ENCODE measurements at places on chromosomes 1 and 21.

- DNase-seq, result no peak
Measured at GRCh38 chr1:181101581-181102226, 13.2 kb downstream of the IER5 start.

- no peak for DNase-seq
Measured at GRCh38 chr1:231940701-231941100, 314.1 kb downstream of the DISC1 start.

GRCh38 chr1:204398197-204399125 lies 13.2 kb downstream of the PPP1R15B start:
- DNase-seq, result no peak

GRCh38 chr1:207811920-207812720 lies 60.3 kb downstream of the CD46 start:
- peak; percentile 81 for DNase-seq

DNA sequence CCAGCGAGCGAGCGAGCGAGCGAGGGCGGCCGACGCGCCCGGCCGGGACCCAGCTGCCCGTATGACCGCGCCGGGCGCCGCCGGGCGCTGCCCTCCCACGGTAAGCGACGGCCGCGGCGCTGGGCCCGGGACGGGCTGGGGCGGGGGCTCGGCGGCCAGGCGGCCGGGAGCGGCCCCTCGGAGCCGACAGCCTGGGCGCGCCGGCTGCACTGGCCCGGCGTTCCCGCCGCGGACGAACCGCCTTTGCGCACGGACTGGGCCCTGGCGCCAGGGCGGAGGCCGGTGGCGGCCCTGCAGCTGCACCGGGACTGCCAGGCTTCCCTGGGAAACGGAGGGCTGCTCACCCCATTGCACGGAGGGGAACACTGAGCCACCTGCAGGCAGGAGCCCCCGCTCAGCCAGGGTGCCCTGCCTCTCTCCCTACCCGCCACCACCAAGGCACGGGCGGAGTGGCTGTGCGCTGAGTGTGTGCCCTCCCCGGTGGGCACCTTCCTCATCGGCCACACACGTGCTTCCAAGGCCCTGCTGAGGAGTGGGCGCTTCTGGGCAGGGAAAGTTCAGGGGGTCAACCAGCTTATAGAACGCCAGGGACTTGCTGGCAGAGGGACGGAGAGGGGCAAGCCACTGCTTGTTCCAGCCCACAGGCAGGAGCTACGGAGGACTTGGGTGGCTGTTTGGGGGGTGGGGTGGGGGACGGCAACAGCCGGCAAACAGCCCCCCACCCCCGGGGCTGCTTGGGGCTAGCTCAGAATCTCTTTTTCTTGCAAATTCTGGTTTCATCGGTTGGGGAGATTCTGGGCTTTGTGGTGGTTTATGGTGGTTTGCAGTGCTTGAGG lies 532 bp downstream of the CSF1 start:
- no peak for DNase-seq

DNA sequence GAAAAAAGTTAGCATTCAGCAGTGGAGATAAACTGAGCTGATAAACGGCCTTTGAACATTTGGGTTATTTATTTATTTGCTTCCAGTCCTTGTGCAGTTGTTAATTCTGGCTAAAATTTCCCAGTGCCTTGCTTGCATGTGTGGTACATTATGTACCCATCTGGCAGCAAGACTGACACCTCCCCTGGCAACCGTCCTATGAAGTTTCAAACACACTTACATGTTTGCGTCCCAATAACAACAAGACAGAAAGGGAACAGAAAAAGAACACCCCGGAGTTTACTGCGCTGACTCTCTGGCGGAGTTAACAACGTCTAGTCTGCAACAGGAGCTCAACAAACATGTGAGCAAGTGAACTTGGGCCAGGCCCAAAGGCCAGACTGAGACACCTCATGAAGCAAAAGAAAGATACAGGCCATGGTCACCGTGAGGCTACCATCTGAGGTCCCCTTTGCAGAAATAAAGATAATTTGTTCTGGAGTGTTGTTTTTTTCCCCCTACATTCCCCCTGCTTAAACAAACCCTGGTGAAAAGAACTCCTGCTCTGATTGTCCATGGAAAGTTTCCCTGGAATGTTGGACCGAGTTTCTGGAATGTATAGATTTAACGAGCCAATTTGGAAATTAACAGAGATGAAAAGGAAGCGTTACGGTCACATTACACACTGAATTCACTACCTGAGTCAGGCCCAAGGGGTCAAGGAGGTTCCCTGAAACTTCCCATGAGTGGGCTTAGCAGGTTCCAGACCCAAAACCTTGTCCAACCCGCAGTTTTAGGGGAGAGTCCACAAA lies 33.4 kb downstream of the TRABD2B start:
- DNase-seq, result no peak

DNA sequence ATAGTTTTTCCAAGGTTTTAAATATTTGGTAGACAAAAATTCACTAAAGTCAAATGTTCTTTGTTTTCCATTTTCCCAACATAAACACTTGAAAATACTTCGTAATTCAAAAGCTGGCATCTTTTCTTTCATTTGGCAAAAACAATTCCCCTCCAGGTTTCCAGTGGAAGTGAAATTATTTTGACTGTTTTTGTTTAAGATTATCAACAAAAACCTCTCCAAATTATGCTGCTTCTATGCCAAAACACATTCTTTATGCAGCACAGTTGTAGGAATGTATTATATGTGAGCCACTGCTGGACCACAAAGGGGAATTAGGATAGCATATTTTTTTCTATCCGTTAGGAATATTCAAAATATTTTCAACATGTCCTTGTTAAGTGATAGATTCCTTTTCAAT lies 44.1 kb downstream of the SLC5A9 start:
- no peak for DNase-seq

DNA sequence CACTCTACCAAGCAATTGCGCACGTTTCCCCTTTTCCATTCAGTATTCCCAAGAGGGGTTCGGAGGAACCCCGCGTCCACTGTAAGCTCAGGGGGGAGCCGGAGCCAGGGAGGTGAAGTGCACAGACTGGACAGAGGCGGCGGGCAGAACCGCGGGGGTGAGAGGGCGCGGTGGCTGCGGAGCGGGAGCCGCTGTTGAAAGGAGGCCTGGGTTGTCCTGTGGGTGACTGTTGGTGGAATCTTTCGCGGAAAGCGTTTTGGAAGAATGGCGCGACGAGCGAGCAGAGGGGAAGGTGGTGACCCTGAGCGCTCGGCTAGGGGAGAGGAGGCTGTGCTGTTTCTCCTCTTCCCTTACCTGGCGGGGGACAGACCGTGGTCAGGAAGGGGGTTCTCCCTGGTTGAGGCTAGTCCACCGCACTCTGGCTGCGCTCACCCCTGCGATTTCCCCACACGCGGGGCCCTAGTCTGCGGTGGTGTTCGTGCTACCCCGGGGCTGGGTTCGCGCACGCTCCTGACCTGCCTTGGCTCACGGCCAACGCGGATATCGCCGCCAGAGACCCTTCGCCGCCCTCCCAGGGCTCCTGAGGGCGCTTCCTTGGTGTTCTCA lies 92.8 kb downstream of the PRKAB2 start:
- no peak for DNase-seq

GRCh38 chr21:32386195-32386870 lies 6.5 kb downstream of the URB1 start:
- peak; percentile 78 for DNase-seq

DNA sequence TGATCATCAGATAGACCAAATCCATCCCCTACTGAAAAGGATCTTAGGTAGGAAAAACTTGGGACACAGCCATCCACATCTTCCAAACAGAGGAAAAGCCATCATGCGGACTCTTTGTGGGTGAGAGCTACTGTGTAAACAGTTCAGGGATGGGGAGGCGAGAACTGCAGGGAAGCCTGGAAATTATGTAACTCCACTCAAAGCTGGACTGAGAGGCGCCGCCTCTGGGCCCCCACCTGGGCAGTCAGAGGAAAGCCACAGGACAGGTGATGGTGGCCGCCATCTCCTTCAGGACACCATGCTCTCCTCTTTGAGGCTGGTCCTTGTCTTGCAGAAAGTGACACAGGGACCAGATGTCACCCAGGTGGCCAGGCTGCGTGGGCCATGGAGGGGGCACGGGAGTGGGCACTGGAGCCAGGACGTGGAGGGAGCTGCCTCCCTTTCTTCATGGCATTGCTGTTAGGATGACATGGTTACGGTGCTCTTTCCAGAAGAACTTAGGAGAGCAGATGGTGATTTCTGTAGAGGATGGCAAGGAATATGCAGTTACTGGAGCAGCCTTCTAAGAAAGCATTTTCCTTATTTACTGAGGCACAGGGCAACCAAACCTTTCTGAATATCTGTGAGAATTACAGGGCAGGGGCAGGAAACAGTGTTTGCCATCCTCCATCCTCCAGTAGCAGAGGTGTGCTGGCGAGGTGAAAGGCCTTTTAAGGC lies 32.0 kb upstream of the TDRD10 start:
- no peak for DNase-seq

All from aorta (tissue), 5 donors.